ENCODE measurements at places on chromosomes 3 and 15. TPM values are rescaled to one million over a fixed set of nuclear protein-coding genes. Genes with fewer than 3 reads are reported as not detected.

The SLC22A14 gene
- not detected for total RNA-seq

The DUOXA2 gene
- total RNA-seq: 3.9 TPM

The GOLGA8S gene
- 0.65 TPM for total RNA-seq

The GSK3B gene
- total RNA-seq: 48.4 TPM

The NDUFB4 gene
- total RNA-seq: 120 TPM
